PC-9 (cell line): ENCODE measurements at places on chromosomes 11 and 22.

- DNase-seq, result no peak
Observed at GRCh38 chr11:19349340-19350025, 108.7 kb upstream of the E2F8 start.

GRCh38 chr11:122306831-122307391 is 190.9 kb upstream of the BLID start:
- no peak for DNase-seq

GRCh38 chr11:113838005-113838404 is 37.4 kb downstream of the USP28 start:
- DNase-seq, result no peak

DNA sequence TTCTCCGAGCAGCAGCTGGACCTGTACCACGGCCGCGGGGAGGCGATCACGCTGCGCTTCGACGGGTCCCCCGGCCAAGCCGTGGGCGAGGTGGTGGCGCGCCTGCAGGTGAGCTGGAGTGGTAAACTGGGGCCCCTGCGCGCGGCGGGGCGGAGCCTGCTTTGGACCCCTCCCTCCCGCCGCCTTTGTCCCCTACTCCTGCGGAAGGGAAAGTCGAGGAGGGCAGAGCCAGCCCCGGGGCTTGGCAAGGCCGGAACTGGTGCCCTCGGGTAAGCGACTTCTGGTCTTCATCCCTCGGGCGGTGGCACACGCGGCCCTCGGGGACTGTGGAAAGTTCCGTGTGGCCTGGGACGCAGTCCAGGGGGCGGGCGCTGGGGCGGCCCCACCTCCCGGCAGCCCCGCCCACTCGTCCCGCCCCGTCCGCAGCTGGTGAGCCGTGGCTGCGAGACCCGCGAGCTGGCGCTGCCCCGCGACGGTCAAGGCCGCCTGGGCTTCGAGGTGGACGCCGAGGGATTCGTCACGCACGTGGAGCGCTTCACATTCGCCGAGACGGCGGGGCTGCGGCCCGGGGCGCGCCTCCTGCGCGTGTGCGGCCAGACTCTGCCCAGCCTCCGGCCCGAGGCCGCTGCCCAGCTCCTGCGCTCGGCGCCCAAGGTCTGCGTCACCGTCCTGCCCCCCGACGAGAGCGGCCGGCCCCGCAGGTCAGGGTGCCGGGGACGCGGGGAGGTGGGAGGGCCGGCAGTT is 9.2 kb downstream of the SIPA1 start:
- DNase-seq, result no peak
